A549 (cell line): ENCODE measurements at places on chromosomes 4 and X.

- DNase-seq = no peak
These were observed 218.0 kb upstream of the AMOT start for GRCh38 chrX:113058634-113059033.

DNA sequence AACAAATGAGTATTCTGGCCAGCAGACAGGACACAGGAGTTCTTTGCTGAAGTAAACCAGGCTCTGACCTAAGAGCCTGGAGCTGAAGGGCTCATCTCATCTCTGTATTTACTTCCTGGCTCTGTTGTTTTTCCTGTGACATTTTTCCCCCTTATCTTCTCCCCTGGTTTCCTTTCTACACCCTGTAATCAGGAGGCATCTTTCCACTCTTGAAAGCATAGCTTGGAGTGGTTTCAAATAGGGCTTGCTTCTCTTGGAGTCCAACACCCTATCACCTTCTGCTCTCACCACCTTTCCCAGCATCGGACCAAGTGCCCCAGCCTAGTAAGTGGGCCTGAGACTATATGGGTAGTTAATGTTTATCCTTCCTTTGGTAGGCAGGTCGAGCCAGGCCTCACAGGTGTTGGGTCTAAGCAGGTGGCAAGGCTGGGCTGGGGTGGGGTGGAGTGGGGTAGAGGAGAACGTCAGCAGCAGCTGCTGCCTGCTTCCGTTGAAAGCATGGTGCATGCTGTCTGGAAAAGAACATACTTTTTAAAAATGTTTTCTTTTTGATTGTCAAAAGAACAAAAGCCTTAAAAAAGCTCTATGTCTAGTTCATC lies 1.2 kb downstream of the DRP2 start:
- no peak for DNase-seq

GRCh38 chrX:13260598-13260997 lies 59.3 kb downstream of the ATXN3L start:
- no peak for DNase-seq

DNA sequence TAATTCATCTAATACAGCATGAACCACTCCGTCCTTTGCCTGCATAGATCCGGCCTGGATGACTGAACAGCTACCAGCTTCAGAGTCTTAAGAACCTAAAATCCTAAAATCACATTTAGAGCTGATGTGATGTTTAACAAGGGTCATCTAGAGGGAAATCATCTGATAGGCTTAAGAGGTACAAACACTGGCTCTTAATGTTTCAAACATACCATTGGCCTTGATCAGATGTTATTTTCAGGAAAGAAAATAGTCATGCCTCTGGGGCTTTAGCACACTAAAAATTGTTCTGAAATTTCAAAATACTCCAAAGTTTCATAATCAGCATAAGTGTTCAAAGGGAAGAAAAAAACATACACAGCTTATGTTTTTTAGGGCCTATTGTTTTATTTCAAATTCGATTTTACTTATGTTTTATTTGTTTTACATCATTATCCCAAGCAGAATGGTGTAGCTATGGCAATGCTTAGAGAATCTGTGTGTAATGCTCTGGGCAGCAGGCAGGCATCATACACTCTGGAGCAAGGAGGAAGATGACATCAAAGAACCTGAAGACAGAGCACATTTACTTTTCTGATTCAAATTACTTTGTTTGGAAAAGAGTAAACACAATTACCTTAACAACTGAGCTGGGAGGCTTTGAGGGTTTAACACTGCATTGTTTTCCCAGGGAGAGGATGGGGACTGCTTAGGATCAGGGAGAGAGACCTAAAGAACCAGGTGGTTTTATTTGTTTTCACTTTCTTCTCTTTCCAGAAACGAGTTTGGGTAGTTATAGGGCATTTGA lies 25.3 kb upstream of the LEF1 start:
- no peak for DNase-seq
